CD4-positive, alpha-beta T cell treated with Interleukin-1 beta for 1 hour (primary cell): ENCODE measurements at places on chromosomes 6 and 20.

DNA sequence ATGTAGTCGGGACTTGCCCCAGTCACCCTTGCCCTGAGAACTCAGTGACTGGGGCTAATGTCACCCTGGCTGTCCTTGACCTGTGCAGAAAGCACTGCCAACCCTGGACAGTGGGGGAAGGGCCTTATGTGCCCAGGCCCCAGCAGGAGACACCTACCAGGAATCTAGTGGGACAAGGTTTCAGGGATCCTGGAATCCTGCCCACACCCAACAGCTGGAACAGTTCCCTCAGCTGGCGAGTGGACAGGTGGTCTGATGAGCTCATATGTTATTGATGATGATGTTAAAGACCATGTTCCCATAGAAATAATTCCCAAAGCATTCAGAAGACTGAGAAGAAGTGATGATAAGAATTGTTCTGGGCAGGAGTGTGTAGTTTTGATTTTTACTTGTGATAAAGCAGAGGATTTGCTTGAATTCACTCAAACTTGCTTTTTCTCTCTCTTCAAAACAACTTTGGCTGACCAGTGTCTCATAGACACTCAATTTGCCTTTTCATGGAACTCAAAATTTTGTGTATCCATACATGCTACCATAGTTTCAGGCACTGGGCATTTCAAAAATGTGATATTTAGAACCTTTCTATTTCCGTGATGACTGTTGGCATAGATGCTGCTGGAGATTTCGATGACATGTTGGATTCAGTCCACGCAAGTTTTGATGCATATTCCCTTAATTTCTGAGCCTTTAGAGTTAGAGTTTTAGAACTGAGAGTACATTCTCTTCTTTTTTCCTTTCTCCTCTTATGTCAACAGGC, 79.3 kb downstream of the SLC22A3 start:
- DNase-seq: no peak

GRCh38 chr6:149482545-149483333, 2.1 kb downstream of the ZC3H12D start:
- DNase-seq: peak; percentile 53

DNA sequence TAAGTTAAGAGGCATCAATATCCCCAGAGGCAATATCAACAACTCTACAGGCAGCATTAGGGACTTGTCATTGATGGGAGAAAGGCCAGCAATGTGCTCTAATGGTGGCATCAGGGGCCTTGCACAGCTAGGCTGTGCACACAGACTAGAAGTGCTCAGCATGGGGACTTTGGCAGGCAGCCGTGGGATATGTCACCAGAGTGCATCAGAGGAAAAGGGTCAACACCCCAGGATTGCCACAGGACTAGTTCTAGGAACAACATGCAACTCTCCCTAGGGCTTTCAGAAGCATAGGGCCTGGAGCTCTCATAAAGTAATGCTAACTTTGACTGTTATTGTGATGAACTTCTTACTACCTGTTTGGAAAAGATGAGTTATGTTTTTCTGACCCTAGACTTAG, 32.2 kb upstream of the OSTM1 start:
- no peak for DNase-seq

GRCh38 chr6:84551797-84552196, 212.6 kb downstream of the TBX18 start:
- no peak for DNase-seq

- DNase-seq: no peak
Measured at GRCh38 chr6:2958776-2959175, 12.6 kb downstream of the SERPINB6 start.

- DNase-seq: no peak
Measured at GRCh38 chr6:151004383-151005024, 139.0 kb downstream of the MTHFD1L start.

- no peak for DNase-seq
Measured at GRCh38 chr6:111263837-111264236, 176.5 kb downstream of the SLC16A10 start.

DNA sequence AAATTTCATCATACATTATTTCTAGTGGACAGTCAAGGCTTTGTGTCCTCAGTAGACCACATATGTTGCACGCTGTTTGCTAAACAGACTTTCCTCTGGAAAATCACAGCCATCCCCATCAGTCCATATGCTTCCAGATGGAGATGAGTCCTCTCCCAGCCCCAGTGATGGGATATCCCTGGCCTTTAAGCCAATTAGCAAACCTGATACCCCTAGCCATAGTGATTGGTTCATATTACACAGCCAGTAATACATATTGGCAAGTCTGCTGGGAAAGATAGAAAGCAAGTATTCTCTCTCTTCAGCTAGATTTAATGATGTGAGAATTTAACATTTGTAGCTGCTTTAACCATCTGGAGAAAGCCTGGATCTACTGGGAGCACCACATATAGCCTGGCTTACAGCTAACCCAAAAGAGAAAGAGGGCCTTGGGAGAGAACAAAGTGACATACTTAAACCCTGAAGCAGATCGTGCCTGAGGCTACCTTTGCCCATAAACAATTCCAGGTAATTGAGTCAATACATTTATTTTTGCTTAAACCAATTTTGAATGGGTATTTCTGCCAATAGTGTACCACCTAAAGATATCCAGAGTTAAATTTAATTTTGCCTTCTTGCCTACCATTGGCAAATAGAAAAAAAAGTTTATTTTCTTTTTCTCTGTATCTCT, 103.5 kb upstream of the HIVEP1 start:
- no peak for DNase-seq

DNA sequence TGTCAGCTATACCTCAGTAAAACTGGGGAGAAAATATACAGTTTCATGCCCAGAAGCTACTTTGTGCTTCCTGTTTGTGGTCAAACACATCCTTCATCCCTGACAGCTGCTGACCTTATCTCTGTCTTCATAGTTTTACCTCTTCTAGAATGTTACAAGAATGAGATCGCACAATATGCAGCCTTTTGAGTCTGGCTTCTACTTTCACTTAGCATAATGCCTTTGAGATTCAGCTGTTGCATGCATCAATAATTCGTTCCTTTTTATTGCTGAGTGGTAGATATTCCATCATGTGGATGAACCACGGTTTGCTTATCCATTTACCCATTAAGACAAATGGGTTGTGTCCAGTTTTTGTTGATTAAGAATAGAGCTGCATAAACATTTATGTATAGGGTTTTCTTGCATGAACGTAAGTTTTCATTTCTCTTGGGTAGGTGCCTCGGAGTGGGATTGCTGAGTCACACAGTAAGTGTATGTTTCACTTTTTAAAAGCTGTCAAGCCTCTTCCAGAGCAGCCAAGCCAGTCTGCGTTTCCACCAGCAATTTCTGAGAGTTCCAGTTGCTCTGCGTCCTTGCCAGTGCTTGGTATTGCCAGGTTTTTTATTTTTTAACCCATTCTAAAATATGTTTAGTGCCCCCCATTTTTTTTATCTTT, 86.6 kb upstream of the PAX1 start:
- no peak for DNase-seq

GRCh38 chr6:65569505-65569904, 137.5 kb downstream of the EYS start:
- DNase-seq: no peak

- no peak for DNase-seq
Measured at GRCh38 chr20:38060536-38060935, 27.0 kb downstream of the RPRD1B start.

DNA sequence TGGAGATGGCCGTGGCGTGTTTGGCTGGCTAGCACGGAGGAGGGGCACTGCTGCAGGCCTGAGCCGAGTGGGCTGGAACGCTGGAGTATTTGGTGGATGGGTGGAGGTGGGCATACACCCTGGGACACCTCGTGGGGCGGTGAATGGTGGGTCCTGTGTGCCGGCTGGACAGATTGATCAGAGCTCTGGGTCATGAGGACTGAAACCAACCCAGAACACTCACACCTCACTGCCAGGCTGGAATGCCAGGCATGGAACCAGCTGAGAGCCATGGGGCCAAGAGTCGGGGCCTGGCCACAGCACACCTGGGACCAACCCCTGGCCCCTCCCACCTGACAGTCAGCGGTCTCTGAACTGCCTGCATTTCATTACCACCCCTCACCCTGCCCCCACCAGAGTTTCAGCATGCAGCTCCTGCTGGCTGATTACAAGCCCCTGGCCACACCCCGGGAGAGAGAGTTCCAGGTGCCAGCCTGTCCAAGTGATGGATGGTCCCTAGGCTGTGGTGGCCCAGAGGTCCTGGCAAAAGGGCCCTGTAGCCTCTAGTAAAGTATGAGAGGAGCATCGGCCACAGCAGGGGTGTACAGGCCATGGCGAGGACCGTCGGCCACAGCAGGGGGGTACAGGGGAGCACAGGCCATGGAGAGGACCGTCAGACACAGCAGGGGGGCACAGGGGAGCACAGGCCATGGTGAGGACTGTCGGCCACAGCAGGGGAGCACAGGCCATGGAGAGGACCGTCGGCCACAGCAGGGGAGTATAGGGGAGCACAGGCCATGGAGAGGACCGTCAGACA, 3.3 kb downstream of the NPBWR2 start:
- no peak for DNase-seq

DNA sequence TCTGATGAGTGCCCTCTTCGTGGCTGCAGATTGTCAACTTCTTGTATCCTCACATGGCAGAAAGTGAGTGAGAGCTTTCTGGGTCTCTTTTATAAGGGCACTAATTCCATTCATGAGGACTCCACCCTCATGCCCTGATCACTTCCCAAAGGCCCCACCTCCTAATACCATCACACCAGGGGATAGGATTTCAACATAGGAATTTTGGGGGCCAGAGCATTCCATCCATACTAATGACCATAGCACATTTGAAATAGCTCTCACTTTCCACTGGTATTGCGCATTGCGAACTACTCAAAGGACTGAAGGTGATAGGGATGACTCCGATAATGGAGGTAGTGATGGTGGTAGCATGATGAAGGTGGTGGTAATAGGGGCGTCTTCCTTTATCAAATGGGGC, 324.3 kb downstream of the PRL start:
- no peak for DNase-seq
